Posterior vena cava (tissue), 2 donors: ENCODE measurements at places on chromosomes 4 and X.

GRCh38 chr4:157521906-157522305 is 301.4 kb downstream of the GRIA2 start:
- DNase-seq, result no peak

DNA sequence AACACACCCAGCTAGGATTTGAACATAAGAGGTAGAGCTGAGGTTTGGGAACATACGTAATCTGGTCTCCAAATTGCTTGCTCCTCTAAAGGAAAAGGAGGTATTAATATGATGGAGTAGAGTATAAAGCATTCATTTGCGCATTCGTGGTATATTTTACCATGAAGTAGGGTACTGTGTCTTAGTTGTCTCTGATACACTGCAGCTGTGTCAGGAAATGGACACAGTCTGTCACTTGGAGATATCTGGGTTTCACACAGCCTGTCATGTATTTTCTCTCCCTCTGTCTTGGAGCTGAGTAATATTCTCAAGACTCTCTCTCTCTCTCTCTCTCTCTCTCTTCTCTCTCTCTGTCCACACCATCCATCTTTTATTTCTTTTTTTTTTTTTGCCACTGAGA is 274.8 kb upstream of the UGT8 start:
- no peak for DNase-seq

GRCh38 chrX:31287861-31288260 is 216.0 kb upstream of the FTHL17 start:
- DNase-seq, result no peak

DNA sequence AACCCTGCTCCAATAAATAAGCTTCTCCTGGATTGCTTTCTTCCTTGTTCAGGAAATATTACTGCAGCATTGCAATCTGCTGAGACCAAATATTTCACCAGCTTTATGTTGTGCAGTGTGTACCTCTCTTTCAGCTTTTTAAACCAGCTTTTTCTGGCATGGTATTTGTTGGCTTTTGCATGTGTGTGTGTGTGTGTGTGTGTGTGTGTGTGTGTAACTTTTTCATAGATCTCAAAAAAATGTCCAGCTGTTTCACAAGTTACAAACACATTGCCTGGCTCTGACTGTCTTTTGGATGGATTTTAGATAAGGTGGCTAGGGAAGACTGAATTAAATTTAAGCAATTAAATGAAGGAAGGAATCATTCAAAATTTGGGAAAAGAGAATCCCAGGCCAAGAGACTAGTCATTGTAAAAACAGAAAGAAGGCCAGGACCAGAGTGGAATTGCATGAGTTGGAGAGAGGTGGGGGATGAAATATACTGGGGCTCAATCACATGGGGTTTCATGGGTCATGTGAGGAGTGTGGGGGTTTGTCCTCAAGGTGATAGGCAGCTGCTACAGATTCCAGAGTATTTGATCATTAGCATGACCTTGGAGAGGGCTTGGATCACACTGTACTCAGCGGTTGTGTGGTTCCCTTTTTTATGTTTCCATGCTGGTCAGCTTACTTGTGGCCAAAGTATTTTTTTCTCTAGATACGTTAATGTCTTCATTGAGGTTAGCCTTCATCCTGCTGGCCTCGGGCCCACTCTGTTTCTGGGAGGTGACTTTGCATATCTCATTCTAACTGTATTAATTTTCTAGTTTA is 357.7 kb upstream of the BOD1L1 start:
- DNase-seq, result no peak

DNA sequence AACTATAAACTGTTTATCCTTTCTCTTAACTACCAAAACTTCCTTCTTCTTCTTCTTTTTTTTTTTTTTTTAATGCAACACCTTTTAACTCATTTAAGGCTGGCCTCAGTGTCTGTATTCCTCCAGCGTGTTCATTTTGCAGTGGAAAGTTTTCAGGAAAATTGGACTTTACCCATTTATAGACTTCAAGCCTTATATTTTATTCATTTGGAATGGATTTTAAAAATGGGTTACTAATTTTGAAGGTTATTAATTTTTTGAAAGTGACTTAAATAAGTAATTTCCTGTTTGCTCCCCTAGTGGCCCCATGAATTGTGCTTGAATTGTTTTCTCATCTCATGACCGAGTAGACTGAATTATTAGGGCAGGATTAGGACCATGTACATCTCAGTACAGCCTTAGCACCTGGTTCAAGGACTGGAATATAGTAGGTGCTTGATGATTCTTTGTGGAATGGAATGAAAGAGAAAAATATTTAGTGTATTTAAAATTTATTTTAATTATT is 282.7 kb downstream of the ANKRD50 start:
- DNase-seq, result no peak
